ENCODE measurements at places on chromosomes 2 and 18. TPM values are rescaled to one million over a fixed set of nuclear protein-coding genes. Genes with fewer than 3 reads are reported as not detected.
A peak's percentile ranks its signal among the peaks of the same experiment; 100 is the strongest.

Gene NPPC
- total RNA-seq, result 3.5 TPM

Gene CHRNG
- not detected for total RNA-seq

DNA sequence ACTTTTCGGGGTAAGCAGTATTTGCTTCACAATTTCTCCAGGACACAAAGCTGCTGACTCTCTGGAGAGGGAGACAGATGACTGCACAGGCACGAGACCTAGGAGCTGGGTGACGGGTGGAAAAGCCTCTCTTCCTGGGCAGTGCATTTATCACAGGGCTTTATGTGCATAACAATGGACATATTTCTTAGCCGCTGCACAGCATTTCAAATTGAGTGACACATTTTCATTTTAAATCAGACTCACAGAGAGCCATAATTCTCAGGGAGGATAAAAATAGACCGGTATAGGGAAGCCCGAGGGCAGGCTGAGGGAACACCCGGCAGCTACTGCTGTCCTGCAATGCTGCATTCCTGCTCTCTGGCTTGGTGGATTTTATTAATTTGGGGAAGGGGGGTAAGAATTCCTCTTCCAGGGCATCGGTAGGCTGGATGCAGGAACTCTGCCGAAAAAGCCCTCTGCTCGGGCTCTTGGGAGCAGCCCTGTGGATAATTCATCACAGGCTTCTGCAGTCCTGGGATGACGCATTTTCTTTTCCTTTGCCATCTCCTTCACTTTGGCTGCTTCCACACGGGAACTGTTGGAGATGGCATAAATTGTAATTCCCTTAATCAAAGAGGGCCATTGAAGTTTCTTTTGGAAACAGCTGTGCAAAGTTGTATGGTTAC lies 108.1 kb upstream of the ACAA2 start:
- DNase-seq, result no peak

GRCh38 chr2:240816584-240817495 lies 3.2 kb downstream of the KIF1A start:
- DNase-seq, result peak; percentile 57

Gene CFAP65
- not detected for total RNA-seq

DNA sequence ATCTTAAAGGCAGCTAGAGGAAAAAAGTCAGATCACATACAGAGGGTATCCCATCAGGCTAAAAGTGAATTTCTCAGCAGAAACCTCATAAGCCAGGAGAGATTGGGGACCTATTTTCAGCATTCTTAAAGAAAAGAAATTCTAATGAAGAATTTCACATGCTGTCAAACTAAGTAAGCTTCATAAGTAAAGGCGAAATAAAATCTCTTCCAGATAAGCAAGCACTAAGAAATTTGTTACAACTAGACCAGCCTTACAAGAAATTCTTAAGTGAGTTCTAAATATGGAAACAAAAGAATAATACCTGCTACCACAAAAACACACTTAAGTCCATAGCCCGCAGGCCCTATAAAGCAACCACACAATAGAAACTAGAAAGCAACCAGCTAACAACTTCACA lies 186.1 kb downstream of the ETAA1 start:
- DNase-seq, result no peak

- DNase-seq, result no peak
Measured at GRCh38 chr2:43344868-43345373, 118.5 kb upstream of the ZFP36L2 start.

- DNase-seq, result no peak
Measured at GRCh38 chr2:205424326-205424725, 258.0 kb upstream of the NRP2 start.

GRCh38 chr2:159164457-159164911 lies 122.0 kb downstream of the WDSUB1 start:
- DNase-seq, result no peak

Gene POTEJ
- 2.1 TPM for total RNA-seq

GRCh38 chr2:239669181-239669898 lies 268.5 kb upstream of the HDAC4 start:
- no peak for DNase-seq

GRCh38 chr2:40201425-40201824 lies 250.5 kb downstream of the SLC8A1 start:
- DNase-seq, result no peak

DNA sequence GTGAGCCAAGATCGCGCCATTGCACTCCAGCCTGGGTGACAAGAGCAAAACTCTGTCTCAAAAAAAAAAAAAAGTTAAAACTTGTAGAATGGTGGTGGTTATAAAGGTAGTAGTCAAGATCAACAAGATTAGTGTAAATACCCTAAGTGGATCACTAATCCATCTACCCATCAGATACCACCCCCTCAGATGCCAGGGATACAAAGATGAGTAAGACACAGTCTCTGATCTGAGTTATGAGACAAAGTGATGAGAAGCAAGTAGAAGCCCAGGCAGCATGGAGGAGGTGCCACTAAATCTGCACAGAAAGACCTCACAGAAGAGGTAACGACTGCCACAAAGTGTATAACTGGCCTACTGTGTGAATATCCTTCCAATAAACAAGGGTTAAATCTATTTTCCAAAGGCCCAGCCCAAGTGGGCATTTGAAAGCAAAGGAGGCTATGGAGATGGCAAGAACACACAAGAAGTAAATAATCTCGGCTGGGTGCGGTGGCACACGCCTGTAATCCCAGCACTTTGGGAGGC lies 20.2 kb downstream of the NFE2L2 start:
- no peak for DNase-seq

DNA sequence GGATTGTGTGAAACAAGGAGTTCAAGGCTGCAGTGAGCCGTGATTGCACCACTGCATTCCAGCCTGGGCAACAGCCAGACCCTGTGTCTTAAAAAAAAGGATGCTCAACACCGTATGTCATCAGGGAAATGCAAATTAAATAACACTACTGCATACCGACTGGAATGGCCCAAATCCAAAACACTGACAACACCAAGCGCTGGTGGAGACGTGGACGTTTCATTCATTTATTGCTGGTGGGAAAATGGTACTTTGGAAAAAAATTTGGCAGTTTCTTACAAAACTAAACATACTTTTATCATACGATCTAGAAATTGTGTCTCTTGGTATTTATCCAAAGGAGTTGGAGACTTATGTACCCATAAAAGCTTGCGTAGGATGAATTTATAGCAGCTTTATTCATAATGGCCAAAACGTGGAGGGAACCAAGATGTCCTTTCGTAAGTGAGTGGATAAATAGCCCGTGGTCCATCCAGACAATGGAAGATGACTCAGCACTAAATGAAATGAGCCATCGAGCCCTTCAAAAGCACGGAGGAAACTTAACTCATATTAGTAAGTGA lies 24.2 kb downstream of the NEU4 start:
- DNase-seq, result no peak

GRCh38 chr2:165469417-165469816 lies at the start of gene CSRNP3:
Gene CSRNP3, plus strand, starts transcription at chr2:165469698. Its CDS starts 125,368 bp downstream, at chr2:165595066.
- peak; percentile 52 for DNase-seq

GRCh38 chr2:205051417-205051816 lies 506.1 kb downstream of the PARD3B start:
- DNase-seq, result no peak

Gene TCF7L1
- total RNA-seq, result 13.8 TPM

DNA sequence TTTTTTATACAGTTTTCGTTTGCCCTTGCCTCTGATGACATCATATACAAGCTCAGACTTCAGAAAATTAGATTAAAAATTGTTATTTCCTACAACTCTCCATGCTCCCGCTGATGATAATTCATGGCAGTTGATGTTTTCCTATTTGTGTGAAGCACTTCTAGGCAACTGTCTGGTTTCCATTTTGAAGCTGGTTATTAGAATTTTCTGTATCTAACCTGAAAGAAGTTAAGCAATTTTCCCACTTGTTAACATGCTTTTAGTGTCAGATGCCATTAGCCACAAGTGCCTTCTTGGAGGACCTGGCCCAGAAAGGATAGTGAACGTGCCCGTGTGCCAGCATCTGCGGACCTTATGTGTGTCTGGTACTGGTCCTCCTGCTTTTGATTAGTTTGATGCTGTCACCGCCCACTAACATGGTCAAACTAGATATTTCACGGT lies 347.6 kb upstream of the RAB12 start:
- DNase-seq, result no peak

DNA sequence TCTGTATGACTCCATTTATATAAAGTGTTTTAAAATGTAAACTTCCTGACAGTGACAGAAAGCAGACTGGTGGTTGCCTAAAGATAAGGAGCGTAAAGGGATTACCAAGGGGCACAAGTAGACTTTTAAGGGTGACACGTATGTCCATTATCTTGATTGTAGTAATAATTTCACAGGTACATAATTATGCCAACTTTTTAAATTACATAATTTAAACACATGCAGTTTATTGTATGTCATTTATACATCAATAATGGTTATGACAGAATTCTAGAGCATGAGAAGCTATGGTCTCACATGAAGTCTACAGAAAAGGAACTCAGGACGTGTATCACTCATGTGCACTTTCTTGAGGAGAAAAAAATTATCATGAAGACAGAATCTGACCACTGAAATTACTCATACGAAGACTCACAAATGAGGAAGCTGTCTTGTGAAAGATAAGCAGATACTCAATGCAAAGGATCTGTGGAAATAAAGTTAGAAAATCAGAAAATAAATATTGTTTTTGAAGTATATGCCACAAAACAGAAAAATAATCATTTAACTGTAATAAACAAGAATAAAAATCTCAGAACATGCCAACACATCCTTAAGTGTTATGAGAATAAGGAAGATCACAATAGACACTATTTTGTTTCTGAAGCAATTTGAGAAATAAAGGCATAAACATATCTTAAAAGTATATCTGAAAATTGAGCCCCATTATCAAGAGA lies 84.4 kb downstream of the TMEM131 start:
- DNase-seq, result no peak

Gene ANKRD62
- total RNA-seq, result not detected

DNA sequence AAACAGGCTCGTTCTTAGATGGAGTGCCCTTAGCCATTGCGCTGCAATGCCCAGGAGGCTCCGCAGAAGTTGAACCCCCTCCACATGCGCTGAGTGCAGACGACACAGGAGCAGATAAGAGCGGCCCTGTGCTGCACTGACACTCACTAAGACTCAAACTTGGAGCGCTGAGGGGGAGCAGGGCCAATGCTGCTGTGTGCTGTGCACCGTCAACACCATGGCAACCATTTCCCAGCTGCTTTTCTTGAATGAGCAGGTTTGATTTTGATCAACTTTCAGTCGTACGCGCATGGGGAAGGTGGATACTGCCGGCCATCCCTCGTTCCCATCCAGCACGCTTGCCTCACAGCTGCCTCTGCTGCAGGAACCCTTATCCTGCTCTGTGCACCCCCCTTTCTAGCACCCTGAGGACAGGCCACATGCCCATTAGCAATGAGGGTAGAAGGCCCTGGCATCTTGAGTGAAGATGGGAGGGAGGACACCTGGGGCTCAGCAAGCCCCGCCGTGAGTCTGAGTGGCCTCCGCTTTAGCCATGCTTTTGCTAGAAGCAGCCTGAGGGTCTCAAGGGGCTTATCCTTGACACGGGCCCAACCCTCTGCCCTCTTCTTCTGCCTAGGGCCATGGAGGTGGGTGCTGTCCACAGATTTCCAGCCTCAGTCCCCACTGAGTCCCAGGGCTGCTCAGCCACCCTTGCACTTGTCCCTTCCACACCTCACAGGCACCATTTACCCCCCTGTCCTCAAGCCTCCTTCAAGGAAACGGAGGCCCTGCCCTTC lies 271.9 kb downstream of the PHLPP1 start:
- no peak for DNase-seq

- no peak for DNase-seq
Measured at GRCh38 chr2:69116438-69116837, 103.5 kb downstream of the ANTXR1 start.

Gene ZAP70
- total RNA-seq, result 1.0 TPM

Gene SLC38A11
- total RNA-seq, result not detected

DNA sequence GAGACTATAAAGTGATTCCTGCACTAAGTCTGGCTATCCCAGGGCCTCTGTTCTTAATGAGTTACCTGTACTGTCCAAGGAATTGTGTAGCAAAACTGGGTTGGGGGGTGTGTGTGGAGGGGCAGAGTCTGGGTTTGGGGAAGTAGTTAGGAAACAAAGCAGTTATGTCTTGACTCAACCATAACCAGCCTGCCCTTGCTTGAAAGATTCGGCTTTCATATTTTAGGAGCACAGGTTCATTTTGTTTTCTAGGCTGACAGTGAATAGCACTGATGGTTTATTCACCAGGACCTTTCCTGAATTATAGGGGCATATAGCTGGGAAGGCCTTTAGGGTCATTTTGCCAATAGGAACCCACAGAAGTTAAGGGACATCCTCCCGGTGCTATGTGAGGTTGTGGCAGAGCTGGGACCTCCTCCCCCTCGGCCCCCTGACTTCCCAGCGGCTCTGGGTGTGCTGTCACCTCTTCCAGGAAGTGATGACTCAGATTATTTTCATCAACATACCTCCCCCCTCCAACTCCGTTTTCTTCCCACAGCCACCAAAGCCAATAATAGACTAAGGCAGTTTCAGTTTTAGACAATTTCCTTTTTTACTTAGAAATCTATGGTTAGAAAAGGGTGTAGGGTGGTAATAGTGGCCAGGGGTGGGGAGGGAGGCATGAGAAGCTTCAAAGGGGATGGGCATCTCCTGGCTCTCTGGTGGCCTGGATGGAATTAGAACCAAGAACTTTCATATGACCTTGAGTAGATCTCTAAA lies 44.8 kb downstream of the SETBP1 start:
- peak; percentile 69 for DNase-seq
